Activated naive CD8-positive, alpha-beta T cell treated with anti-CD3 and anti-CD28 coated beads for 36 hours (primary cell): ENCODE measurements at places on chromosomes 4 and X. TPM values are rescaled to one million over a fixed set of nuclear protein-coding genes. Genes with fewer than 3 reads are reported as not detected.

GRCh38 chr4:132866616-132867015, 282.5 kb upstream of the PCDH10 start:
- DNase-seq = no peak

DNA sequence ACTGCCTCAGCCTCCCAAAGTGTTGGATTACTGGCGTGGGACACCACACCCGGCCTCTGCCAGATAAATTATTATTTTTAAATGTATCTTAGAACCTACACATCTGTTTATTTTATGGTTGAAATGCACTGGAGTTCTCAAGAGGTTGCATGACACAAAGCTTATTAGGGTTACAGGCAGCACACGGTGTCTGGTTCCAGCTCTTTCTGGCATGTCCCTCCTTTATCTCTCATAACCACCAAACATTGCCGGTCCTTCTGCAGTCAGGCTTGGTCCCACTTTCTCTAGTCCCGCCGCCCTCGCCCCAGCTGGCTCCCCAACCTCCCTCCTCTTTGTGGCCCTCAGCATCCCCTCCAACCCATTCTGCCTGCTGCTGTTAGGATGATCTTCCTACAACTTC, 39.7 kb upstream of the SPRY1 start:
- DNase-seq = no peak

GRCh38 chr4:139660568-139661043, 5.0 kb upstream of the MGST2 start:
- DNase-seq = no peak

- DNase-seq = no peak
Observed at GRCh38 chr4:141501395-141501794, 135.0 kb upstream of the IL15 start.

DNA sequence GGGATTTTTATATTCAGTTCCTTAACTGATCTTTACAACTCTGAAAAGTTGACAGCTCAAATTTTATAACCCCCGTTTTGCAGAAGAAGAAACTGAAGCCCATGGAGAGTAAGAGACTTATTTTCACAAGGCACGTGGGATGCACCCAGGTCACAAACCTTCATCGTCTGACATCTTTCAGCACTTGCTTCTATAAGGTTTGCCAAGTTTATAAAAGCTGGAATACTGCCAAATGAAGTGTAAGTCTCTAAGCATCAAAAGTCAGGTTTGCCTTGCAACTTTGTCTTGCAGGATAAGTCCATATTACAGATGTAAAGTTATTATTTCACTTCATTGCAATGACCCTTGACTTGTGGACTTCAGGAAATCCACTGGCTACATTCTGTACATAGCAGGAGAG, 6.3 kb upstream of the KCNIP4 start:
- DNase-seq = no peak

DNA sequence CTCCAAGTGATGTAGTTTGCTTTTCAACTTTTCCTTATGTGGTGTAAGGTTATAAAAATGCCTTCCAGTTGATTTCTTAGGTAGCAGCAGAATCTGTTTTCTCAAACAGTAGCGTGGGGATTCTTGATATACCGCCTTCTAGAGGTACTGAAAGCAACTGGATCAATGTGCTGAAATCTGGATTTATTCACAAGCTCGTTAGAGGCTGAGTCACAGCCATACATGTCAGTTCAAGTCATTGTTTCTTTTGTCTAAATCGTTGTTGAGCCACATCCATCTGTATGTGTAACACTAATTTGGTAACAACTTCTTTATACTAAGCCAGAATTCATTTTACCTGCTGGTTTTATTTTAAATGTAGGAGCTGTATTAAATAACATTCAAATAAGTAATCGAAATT, 200.0 kb upstream of the MAD2L1 start:
- no peak for DNase-seq

DNA sequence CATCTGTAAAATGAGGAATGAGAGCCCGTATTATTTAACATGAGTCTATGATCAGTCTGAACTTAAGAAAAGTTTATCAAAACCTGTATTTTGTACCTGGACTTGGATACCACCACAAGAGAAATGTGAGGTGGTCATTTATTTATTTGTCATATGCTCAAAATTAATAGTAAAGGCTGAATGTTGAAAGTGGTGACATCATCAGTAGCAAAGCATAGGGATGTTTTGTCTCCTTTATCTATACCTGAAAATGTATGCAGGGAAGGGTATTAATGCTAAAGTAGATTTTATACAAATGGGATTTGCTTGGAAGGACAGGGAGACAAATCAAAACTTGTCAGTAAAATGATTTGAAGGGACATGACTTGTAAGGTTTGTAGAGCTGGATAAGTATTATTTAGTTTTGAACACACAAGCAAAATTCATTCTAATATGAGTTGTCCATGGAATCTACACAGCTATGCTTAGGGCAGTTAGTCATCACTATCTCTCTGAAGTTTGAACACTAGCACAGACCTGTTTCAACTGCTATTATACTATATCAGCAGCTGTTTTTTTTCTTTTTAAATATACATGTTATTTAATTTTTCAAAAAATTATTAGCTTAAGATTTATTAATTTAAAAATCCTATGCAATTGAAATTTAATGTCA, 52.4 kb upstream of the GUCY1A1 start:
- no peak for DNase-seq

DNA sequence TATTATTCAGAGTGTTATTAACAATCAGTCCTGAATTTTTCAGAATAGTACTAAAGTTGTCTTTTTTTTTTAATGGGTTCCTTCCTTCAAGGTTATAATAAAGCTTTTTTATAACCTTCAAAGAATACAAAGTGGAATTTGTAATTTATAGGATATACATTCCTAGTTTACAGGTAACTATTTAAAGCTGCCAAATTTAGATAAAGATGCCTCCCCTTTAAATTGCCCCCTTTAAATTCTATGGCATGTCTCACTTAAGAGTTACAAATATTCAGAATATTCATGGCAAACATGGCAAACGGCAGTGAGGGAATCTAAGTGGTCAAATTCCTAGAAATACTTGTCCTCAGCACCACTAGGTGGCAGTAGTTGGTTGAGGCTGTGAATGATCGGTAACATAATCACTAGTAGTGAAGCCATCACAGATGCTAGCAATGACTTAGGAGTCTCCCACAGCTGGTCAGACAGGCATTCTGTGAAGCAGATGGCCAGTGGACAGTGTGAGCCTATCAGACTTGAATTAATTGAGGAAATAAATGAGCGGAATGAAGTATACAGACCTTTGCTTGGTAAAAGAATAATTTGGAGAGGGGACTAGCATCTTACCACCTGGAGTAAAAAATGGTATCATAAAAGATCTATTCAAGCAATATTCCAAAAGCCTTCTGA, 86.4 kb downstream of the CBR4 start:
- peak; percentile 29 for DNase-seq

DNA sequence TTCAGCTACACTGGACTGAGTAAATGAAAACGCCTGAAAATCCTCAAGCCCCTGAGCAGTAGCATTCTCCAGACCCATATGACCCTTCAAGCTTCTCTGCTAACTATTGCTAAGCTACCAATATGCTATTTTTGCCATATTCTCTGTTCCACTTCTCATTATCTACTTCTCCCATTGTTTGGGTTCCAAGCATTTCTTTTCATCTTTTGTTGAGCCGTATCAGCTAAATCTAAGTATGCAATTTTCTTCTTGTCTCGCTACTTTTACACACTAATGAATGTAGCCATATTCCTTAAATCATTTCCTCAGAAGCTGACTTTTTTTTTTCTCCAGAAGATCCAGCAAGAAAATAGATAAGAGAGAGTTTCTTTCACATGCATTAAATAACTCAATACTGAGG, 128.4 kb downstream of the AGTR2 start:
- DNase-seq = no peak

DNA sequence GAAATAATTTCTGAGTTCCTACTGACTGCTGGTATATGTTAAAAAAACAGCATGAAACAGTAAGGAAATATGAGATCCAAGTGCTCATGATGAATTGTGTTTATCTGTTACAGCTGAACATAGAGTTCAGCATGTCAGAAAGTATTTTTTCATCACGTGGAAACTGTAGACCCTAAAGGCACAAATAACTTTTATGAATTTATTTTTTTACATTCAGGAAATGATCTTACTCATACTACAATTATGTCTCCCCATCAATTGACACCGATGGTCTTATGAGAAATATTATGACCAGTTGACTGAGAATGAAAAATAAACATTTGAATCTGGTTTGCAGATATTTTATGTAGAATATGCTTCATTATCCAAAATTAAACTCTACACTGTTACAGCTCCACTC, 283.1 kb upstream of the SPANXN4 start:
- DNase-seq = no peak

- DNase-seq = no peak
Observed at GRCh38 chr4:17708992-17709762, 72.2 kb downstream of the FAM184B start.

DNA sequence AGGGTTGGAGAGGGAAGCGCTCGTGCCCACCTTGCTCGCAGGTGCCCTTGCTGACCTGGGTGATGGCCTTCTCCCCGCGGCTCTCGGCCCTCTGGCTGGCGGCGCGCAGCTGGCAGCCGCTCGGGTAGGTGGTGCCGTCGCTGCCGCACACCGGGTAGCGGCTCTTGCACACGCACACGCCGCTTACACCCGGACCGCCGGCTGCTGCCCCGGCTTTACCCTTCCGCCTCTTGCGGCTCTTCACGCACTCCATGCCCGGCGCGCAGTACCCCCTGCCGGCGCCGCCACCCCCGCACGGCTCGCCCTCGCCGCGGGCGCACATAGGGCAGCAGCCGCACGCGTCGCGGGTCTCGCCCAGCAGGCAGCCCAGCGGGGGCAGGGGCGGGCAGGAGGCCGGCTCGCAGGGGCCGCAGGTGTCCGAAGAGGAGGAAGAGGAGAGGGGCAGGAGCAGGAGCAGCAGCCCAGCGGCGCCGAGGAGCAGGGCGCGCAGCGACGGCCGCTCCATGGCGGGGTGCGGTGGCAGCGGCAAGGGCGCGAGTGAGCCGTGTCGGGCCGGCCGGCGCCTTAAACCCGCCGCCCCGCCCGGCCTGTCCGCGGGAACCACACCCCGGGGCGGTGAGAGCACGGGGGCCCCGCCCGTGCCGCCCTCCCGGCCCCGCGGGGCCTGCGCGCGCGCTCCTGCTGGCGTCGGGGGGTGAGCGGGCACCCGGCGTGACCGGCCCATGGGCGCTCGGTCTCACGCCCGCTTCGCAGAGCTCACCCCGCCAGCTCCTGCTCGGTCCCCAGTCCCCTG, at the start of gene IGFBP7:
Gene IGFBP7 (minus strand): TSS at position 539 of the 793 bp plus-strand sequence. CDS start 34 bp downstream, at position 505.
- DNase-seq = peak; percentile 9

- no peak for DNase-seq
Observed at GRCh38 chr4:15667006-15667405, 11.8 kb upstream of the FBXL5 start.

DNA sequence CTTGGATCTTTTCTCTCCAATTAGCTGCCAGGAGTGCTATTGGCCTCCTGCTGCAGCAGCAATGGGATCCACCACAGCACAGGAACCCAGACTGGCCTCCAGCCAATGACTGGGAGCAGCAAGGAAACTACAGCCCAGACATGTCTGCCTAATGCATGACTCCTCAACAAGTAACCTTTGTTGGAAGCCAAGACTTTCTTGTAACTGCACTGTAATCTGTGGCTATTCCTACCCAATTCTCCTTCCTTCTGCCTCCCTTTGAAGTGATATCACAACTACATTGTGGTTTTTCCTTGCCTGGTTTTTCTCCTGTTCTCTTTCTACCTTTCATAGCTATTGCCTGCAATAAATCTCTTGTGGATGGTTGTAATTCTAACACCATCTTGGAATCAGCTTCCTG, 39.8 kb downstream of the SNCA start:
- DNase-seq = no peak

RENBP gene
- 15.7 TPM for total RNA-seq

NUDT10 gene
- 2.7 TPM for total RNA-seq

PNMA6F gene
- not detected for total RNA-seq

STK26 gene
- total RNA-seq = 76.4 TPM

GRIA3 gene
- total RNA-seq = not detected

UXT gene
- total RNA-seq = 150 TPM

FAM184B gene
- not detected for total RNA-seq

LUZP4 gene
- not detected for total RNA-seq

DGAT2L6 gene
- total RNA-seq = not detected

TEX13C gene
- not detected for total RNA-seq
